LHCN-M2 (cell line): ENCODE measurements at places on chromosomes 7 and 10.

- DNase-seq: no peak
Measured at GRCh38 chr10:71005337-71006305, 117.3 kb upstream of the PCBD1 start.

DNA sequence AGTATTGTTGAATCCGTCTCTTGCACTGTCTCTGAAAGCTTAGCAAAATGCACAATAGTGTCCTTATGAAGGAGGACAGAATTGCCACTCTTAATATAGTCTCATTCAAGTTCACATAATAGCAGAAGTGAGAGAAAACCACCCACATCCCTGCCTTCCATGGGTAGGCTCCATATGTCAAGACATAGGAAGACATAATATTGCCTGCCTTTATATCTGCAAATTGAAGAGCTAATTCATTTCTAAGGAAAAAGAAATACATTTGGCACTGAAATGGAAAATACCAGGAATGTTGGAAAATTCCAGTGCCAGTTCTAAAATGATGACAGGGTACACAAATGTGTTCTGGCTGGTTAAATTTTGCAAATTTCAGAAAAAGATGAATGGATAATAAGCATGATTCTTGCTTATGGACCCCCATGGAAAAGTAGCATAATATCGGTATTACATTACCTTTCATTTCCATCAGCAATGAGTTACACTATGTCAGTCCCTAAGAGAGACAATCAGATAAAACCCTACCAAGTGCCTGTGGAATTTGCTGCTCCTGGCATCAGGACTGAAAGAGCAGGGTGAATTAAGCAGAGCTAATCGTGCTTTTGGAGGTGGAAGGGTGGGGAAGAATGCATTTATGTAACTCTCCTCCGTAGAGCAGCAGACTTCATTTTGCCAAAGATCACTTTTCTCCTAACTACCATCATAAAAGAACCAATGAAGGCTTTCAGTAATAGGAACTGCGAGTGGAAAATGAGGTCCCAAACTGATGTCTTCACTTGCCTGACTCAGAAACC lies 312.6 kb downstream of the FGFR2 start:
- DNase-seq: no peak

DNA sequence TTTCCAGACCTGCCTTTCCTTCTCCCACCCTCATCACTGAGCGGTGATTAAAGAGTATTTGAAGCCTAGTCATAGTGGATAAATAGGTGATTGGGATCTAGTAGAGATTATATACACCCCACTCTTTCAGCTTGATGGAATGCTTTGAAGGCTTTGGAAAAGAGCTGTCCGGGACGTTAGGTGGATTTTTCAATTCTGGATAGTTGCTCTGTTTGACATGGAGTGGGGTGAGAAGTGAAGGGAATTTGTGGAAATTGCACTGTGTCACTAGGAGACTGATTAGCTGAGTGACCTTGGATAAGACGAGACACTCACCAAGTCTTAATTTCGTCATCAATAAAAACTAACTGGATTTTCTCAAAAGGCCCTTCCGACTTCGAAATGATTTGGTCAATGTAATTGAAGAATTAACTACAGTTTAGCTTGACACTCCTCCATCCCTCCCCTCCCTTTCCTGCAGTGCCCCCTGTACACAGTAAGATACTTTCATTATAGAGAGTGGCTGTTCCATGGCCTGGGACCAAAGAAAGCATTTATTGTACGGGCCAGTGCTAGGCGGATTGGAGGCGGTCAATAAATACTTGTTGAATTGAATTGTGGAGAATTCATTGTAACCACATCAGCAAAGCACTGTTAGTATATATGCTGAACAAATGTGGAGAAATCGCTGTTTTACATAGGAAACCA lies 962 bp downstream of the ZKSCAN1 start:
- no peak for DNase-seq

DNA sequence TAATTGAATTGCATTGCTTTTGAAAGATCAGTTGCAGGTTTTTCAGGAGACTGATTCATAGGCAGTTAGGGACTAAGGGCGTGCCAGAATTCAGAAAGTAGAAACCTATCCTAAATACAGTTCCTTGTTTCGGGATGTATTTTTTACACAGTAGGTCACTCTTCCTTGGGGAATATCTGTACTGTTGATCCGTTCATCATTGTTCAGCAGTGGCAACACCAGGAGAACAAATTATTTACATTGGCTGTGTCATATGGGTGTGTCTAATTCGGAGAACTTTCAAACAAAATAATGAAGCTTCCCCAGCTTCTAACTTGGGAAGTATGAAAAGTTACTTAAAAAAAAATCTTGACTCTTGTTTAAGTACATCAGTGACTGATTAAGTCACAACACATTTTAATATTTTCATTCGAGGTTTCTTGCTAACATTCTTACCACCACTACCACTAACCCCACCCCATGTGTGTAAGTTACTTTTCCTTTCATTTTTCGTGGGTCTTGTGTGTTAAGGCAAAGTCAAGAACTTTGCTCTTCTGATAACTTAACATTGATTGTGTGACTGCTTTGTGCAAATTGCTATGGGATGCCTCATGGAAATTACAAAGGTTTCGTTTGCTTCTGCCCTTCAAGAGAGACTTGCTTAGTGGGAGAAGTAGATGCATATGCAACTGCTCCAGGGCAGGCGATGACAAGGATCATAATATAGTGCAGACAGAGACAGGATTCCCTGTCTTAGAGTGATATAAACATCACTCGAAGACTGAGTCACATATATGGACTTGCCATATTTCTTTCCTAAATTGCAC lies 43.8 kb upstream of the RPA3 start:
- peak; percentile 52 for DNase-seq

DNA sequence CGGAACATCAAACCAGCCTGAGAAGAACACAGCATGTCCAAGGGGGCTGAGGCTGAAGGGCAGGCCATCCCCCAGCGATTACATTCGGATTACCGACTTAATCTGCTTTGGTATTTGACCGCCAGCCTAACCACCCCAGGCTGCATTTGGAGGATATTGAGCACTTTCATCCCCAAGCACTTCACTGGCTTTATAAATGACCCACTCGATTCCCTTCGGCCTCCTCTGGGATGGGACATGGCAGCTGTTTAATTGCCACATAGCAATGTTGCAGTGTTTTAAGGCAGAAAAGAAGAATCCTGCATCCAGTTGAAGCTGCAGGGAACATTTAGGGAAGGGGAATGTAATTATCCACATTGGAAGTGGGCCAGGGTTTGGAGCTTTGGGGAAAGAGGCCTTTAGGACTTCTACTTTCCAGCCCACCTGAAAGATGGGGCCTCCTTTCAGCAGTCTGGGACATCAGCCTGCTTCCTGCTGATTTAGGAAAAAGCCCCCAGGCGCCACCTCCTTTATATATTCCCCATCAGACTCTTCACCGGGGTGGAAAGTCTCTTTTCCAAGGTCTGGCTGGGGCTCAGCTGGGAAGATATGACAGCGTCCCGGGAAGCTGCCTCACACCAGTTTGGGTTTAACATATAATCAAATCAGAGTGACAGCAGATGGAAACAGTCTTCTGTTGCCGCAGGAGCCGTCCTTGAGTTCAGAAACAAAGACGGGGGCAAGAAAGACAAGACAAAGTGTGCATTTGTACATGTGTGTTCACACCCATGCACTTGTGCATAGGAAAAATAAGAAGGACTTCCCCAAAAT lies 9.2 kb downstream of the DPCD start:
- DNase-seq: no peak

DNA sequence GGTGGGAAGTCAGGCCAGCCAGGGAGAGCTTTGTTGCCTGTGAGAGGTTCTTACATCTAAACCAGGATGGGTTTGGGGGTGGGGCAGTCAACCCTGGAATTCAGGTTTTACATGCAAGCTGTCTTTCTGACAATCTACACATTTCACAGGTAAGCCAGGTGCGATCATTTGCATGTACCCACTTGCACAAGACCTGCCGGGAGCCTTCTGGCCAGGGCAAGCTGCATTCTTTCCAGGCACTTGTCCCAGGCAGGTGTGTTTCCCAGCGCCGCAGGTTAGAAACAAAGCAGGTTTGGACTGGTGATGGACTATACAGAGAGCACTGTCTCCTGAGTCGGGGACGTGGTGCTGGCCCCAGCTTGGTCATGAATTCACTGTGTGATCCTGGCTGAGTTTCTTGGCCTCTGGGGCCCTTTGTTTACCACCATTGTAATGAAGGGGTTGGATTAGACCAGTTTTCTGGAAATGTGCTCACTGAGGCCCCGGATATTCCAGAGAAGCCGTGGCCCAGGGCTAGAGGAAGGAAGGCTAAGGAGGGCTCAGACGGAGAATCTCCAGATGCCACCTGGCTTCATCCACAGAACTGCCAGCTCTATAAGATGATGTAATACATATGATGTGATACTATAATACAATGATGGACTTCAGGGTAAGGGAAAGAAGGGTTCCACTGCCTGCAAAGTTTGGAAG lies 205.2 kb upstream of the SVIL start:
- DNase-seq: no peak

- no peak for DNase-seq
Measured at GRCh38 chr7:4037308-4037707, 644.8 kb upstream of the FOXK1 start.

- no peak for DNase-seq
Measured at GRCh38 chr10:29119374-29119773, 169.5 kb upstream of the LYZL1 start.

DNA sequence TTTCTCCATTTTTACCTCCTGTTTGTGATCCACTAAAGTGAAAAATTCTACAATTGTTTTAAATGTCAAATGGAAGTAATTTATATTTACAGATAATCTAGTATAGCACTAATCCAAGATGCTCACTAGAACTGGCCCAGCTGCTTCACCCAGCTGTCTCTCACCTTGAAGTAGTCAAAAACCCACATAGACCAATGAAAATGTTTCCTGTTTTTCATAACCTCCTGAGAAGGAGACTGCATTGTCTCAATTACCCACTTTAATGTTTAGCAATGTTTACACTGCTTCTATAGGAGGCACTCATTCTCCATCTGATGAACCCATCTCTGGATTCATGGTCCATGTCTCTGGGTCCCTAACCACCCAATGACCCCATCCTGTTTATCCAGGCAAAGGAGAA lies 56.1 kb upstream of the ADO start:
- DNase-seq: no peak

DNA sequence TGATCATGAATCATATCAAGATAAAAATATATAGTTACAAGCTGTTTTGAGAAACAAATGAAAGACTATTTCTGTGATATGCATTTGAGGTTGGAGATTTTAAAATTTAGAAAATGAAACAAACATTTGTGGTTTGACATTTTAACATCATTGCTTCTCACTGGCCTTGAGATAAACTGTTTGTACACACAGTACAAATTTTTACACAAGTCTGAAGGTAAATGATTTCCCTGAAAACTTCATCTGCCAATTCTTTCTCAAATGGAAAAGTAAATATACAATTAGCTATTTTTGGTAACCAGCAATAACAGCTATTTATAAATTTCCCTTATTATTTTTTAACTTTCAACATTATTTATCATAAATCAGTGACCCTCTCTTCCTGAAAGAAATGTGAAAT lies 38.6 kb downstream of the ZNF800 start:
- no peak for DNase-seq
